ENCODE measurements at places on chromosomes 5 and 9.

DNA sequence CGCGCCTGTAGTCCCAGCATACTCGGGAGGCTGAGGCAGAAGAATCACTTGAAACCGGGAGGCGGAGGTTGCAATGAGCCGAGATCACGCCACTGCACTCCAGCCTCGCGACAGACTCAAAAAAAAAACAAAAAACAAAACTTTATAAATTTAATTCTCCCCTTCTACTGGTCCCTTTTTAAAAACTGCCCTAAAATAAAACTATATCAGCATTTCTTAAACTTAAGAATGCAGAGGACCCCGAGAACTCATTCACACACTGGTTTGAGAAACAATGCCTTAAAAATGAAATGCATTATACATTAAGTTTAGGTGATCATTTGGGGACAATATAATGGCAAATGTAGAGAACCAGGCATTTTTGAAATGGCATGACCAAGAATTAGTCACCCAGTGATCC lies 2.3 kb downstream of the C5orf15 start:
- DNase-seq: no peak

- DNase-seq: no peak
Observed at GRCh38 chr5:79697222-79698170, 7.9 kb downstream of the CMYA5 start.

DNA sequence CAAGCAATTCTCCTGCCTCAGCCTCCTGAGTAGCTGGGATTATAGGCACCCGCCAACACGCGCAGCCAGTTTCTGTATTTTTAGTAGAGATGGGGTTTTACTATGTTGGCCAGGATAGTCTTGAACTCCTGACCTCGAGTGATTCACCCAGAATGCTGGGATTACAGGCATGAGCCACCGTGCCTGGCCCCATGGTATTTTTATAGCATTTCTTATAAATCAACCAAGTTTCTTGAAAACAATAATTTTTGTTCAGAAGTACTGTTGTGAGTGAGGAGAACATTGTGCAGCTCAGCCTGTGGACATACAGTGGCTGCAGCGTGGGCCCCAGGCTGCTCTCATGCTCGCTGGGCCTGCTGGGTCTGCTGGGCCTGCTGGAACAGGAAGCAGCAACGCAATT lies 45.3 kb downstream of the MAP1B start:
- no peak for DNase-seq

GRCh38 chr5:17434982-17435381 lies 63.0 kb upstream of the TAF11L2 start:
- no peak for DNase-seq

- DNase-seq: no peak
Observed at GRCh38 chr9:88991066-88992034, at the start of gene S1PR3. Gene S1PR3, plus strand, starts transcription at chr9:88991468. Its CDS starts 9,733 bp downstream, at chr9:89001201.

- DNase-seq: no peak
Observed at GRCh38 chr5:139930406-139930805, 112.7 kb downstream of the NRG2 start.

GRCh38 chr5:24376616-24377015 lies 268.2 kb downstream of the CDH10 start:
- DNase-seq: no peak

DNA sequence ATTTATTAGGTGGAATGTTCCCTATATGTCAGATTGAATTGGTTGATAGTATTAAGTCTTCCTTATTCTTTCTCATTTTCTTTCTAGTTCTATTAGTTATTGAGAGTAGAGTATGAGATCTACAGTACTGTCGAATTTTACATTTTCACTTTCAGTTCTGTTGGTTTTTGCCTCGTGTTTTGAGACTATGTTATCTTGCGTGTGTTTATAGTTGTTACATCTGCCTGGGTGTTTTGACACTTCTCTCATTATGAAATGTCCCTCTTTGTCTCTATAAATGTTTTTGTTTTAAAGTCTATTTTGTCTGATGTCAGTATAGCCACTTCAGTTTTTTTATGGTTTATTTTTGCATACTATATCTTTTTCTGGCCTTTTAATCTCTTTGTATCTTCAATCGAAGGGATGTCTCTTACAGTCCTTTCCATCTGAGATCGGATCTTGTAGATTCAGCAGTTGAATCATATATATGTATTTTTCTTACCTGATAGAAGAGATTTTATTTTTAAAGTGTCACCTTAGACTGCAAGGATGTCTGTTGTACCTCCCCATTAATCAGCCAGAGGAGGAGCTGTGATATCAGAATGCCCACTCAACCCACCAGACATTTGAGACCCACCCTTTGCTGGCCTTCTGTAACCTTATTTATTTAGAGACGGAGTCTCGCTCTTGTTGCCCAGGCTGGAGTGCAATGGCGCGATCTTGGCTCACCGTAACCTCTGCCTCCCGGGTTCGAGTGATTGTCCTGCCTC lies 20.7 kb downstream of the EHMT1 start:
- no peak for DNase-seq

- no peak for DNase-seq
Observed at GRCh38 chr5:83919071-83920041, 198.7 kb upstream of the HAPLN1 start.

- no peak for DNase-seq
Observed at GRCh38 chr9:85405566-85405950, 336.2 kb downstream of the AGTPBP1 start.

- DNase-seq: no peak
Observed at GRCh38 chr9:20551835-20552234, 70.5 kb downstream of the MLLT3 start.

DNA sequence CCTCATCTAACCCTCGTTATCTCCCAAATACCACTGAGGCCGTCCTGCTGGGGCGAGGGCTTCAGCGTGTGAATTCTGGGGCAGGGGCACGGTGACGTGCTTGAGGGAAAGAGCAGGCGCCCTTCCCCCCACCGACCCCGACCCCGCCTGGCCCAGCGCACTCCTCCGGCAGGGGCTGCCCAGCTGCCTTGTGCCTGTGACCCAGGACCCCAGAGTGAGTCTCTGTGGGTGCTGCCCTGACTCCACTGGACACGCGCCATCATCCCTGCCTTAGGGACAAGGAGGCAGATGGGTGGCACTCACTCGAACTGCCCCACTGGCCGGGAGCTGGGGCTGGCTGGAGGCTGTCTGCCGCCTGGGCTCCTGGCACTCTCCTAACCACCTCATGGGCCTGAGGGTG lies 136.2 kb upstream of the LPCAT1 start:
- DNase-seq: no peak

DNA sequence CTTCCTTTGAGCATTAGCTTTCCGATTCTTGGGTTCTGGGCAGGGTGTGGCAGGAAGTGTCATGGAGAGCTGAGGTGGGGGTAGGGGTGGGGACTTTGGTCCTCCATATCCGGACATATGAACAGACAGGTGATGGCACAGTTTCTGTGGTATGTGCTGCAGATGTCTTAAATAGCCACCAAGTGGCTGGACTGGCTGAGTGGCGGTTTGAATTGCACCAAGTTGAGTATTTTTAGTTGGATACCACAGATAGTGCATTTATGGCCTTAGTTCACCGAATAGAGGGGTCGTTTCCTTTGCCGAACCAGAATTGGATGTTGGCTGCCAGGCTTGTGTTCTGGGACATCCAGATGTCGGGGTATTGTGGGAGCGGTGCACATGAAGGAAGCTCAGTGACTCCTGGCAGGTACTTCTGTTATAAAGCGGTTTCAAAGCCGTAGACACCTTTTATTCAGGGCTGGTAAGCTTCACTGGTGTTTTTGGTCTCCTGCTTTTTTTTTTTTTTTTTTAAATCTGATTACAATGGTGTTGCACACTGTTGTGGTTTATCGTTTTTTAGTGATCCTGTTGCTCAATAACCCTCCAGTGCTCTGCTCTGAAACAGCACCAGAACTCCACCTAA lies 15.1 kb upstream of the TNFAIP8 start:
- no peak for DNase-seq

DNA sequence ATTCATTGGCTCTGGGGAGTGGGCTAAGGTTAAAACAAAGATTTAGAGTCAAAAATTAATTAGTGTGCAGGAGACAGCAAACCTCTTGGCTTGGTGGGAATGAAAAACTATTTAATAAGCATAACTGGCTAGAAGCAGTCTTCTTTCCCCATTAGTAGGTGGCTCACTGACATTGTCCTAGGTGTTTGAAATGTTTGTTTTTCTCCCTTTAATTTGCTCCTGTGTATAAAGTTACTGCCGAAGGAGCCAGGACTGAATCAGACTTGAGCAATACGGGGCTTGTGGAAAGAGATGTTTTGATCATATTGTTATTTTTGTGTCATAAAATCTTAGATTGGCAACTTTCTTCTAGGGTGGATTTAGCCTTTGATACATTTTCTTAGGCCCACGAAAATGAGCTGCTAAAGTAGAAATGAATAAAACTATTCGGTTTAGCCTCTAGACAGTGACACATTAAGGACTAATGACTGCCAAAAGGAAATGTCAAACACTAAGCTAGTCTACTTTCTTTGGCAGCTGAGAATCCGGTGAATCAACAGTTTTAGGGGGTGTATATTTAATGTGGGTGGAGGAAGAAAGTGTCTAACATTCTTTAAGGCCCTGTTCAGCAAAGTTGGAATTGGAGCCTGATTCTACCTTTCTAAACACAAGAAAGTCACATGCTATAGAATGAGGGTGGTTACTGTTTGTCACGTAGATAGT lies 30.2 kb downstream of the LRRTM2 start:
- no peak for DNase-seq

GRCh38 chr9:134917431-134918373 lies at the start of gene FCN1:
Gene FCN1, minus strand, starts transcription at chr9:134917912. Its CDS starts 41 bp downstream, at chr9:134917871.
- no peak for DNase-seq

DNA sequence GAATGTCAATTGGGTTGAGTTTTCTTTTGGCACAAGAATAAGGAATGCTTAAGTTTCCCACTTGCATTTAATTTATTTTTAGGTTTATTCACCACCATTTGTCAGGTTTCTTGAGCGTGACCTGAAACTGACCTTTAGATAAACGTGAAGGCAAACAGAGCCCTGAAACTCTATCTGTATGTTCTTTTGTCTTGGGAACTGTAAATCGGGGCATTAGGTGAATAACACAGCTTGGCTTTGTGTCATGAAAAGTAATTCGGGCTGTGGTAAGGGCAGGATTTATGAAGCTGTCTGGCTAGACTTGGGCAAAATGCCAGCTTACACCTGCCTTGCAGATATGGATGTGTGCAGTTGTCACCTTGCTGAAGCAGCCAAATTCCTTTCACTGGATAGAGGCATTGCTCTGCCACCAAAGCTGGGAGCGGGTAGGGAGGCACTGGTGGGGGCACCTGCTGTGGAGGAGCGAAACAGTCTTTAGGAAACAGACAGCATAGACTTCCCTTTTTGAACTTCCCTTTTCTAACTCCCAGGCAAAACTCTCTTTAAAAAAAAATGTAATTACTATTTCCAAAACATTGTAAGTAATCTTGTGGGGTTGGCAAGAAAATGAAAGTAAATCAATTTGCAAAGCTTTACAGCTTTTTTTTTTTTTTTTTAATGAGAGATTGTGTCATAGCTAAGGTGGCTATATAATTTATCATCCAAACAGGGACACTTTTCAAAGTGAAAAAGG lies 545.2 kb downstream of the CSNK1G3 start:
- DNase-seq: peak; percentile 27

GRCh38 chr9:83937861-83938455 lies 16.7 kb upstream of the KIF27 start:
- DNase-seq: no peak

DNA sequence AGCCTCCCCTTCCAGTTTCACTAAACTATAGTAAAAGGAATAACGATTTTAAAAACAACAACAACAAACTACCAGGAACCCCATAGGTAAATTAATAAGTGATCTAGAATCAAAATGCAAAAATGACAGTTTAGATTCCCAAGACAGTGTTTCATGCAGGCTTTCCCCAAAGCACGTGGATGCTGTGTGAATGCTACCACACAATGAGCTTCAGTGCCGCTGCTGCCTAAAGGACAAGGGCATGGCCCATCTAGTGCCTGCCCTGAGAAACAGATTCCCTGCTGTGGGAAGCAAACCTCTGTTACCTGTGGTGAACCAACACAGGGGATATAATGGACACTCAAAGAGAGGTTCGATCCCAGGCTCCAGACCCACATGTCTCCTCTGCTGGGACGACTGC lies 23.7 kb upstream of the CKMT2 start:
- no peak for DNase-seq

- DNase-seq: no peak
Observed at GRCh38 chr5:172224996-172225395, 31.0 kb downstream of the EFCAB9 start.

DNA sequence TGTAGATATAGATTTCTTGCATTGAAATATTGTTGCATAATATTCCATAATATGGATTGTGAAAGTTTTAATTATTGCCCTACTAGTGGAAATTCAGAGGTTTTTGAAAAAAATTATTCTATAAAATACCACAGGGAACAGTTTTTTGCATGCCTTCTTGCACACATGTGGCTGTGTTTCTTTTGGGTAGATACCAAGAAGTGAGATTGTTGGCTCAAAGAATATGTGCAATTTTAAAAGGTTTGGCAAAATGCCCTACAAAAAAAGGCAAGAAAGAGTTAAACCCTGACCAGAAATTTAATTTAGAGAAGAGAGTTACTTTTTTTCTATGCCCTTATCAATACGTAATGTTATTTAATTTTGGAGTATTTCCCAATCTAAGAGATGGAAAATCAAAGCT lies 270.8 kb upstream of the DAPK1 start:
- DNase-seq: no peak

DNA sequence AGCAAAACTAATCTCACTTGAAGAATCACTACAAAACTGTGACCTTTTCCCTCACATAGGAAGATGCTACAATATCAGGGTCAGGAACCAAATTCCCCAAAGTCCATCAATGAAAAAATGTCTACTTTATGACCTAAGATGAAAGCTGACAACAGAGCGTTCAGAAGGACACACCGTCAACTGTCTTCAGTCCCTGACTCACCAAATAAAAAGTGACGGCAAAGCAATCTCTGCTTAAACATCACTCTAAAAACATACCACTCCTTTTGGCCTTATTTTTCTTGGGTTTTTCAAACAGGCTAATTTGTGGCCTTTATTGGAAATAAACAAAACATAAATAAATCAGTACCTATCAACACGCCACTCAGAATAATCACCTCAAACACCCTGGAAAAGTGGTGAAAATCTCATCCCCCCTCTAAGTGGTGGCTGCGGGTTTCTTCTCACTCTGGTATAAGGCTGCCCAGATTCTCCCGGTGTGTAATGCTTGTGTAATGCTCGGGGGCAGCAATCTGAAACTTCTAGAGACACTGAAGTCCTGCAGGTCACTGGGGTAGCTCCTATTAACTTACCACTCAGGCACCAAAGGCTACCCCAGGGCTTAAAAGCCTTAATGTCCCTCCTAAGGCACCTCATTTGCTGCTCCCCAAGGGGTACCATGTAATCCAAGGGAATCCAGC lies 29.5 kb downstream of the SEMA4D start:
- DNase-seq: no peak

GRCh38 chr5:9166202-9167112 lies 379.4 kb downstream of the SEMA5A start:
- DNase-seq: no peak

GRCh38 chr9:69376651-69377050 lies 51.6 kb downstream of the ENTREP1 start:
- no peak for DNase-seq

Data from NCI-H510A (cell line).